ENCODE measurements at places on chromosomes 2 and 18.
A peak's percentile ranks its signal among the peaks of the same experiment; 100 is the strongest.

GRCh38 chr2:11778416-11778815, 32.0 kb downstream of the LPIN1 start:
- DNase-seq: no peak

DNA sequence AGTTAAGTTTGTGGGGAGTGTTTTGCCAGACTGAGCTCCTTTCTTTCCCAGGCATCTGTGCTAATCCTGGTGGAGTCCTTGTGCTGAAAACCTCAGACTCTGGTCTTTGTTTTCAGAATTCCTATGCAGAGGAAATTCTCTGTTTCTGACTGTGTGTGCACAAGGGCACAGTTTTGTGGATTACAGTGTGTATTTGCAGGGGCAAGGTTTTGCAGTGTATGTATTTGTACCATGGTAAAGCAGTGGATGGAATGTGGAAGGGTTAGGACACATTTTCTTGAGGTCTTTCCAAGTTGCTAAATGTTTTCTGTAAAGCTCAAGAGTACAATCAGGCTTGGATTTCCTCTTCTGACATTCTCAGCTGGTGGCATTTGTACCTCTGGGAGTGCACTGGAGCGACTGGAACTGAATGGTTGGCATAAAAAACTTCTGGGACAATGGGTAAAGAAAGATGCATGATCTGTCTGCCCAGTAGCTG, 139.5 kb upstream of the RND3 start:
- DNase-seq: peak; percentile 58

DNA sequence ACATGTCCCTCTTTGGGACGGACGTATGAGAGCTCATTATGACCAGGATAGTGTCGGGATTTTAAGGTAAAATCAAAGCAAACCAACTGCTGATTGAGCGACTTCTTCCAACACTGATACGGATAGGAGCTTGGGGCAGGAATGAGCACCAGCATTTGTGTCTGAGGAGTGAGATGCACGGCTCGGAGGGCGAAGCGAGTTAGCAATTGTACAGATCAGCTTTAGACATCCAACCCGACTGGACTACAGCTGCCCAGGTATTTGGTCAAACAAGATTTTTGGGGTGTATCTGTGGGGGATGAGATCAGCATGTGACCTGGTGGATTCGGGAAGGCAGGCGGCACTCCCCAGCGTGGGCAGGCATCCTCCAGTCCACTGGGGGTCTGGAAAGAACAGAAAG, 76.1 kb downstream of the NDUFA10 start:
- DNase-seq: no peak

DNA sequence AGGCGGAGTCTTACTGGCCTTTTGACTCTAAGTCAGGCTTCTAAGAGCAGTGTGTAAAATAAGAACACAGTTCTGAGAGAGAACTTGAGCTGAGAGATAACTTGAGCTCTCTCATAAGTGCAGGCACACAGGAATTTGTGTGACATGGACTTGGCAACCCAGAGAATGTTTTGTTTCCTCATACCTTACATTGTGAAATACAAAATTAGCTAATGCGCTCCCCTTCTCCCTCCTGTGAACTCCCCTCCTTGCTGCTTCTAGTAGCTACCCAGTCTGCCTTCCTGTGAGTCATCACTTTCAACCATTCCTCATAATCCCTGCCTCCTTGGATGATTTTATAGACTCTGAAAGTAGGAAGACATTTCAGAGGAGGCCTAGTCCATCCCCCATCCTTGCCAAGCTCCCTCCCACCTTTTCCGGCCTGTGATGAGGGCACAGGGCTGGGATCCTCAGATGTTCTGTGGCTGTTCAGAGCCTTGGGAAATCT, 22.6 kb downstream of the FER1L5 start:
- peak; percentile 98 for DNase-seq

DNA sequence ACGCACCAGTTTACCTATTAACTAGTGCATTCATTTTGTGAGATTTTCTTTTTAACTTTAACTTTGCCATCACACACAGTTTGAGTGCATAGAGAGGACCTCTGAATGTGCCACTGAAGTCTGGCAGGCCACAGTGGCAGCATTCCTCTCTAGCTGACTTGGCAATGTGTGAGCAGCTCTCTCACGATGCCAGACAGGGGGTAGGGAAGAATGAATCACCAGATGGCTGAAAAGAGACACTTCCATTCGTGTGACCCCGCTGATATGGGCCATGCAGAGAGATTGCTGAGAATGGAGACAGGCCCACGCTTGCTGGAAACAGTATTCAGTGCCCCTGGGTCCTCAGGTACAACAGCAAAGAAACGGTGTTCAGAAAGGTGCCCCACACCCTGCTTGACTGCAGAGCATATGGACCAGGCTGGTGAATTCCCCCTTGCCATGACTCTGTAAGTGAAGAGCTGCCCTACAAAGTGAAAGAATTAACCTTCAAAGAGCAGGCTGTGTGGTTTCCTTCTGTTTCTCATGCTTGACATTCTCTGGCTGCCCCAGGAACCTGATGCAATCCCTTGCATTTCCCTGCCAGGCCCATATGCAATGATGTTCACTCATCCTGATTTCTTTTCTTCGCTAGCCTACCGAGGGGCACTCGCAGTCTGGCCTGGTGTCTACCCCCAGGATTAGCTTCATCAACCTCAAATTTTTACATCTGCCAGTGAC, 236.1 kb downstream of the CDH20 start:
- DNase-seq: peak; percentile 95
